ENCODE measurements at places on chromosomes 7 and 10.

DNA sequence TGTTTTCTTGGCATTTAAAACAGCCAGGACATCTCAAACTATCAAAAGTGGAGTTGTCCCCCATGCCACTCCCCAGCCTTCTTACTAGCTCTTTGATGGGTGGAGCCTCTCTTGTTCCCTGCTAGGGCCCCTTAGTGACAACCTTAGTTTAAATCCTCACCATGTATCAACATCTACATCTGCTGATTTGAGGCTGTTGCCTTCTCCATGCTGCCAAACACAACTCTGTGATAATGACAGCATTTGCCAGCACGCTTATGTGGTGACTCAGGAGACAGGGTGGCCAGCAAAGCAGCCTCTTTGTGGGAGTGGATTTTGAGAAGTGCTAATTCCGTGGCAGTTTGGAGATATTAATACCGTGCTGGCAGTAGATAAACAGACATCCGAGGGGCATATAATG, 145.4 kb downstream of the LRRC4 start:
- DNase-seq = no peak

DNA sequence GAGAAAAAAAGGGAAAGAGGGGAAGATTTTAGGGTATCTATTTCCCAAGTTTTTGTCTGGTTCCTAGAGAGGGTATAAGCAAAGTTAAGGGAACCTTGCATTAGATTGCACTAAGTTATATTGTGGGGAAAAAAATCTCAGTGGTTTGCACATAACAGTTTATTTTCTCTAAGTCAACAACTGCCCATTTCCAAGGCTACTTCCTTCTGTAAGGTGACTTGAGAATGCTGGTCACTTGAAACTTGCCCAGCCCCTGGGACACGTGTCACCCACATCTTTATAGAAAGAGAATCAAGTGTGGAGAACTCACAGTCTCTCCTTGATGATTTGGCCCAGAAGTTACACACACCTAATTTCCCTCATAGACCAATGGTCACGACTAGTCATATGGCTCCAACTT, 488.6 kb upstream of the PODXL start:
- DNase-seq = no peak

DNA sequence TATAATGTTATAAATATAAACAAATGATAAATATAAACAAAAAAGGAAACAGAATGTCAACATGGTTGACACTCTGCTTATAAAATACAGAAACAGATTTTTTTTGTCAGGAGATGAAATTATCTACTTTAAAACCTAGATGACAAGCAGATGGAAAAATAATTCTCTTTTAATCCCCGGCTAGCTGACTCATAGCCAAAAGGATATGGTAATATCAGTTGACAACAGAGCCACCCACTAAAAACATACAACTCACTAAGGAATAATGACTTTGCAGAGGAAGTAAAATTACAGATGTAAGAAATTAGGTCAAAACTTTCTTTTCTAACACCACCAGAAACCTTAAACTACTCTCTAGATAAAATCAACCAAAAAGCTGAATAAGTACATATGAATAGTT, 131.1 kb upstream of the ABCB5 start:
- DNase-seq = no peak

GRCh38 chr10:100751211-100751933, 6.0 kb downstream of the PAX2 start:
- DNase-seq = no peak

- DNase-seq = no peak
Observed at GRCh38 chr10:543862-544822, 145.3 kb downstream of the DIP2C start.

DNA sequence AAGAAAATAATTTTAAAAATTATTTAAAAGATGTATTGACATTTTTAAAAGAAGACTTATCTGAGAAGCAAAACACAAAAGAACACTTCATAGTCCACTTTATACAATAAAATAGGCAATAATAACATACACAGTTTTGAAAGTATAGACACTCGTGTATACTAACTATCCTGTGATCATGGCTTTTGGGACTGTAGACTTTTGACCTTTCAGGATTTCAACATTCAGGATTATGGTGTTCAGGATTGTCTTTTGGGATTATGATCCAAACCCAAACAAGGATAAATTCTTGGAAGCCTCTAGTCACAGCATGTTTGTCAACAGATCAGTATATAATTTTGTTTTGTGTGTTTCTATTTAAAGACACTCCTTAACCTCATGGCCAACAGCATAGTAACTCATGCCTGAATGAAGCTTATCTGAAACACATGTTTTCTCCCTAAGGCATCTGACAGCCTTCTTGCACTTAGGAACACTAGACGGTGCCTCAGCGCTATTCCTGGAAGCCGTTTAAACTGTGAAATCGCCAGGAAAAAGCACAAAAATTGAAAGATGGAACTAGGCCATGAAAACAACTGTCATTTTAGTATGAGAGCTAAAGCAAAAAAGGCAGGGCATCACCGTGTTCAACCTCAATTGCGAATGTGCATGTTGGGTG, 29.9 kb downstream of the GSAP start:
- no peak for DNase-seq

GRCh38 chr10:49277973-49278372, 21.0 kb upstream of the C10orf71 start:
- DNase-seq = no peak

GRCh38 chr10:11687779-11688447, 54.3 kb upstream of the ECHDC3 start:
- DNase-seq = peak; percentile 78

- DNase-seq = no peak
Observed at GRCh38 chr10:13909516-13910258, 322.9 kb downstream of the PRPF18 start.

GRCh38 chr10:117462816-117463544, 79.6 kb upstream of the EMX2 start:
- DNase-seq = no peak

- peak; percentile 52 for DNase-seq
Observed at GRCh38 chr10:73159038-73159648, 8.7 kb downstream of the ECD start.

DNA sequence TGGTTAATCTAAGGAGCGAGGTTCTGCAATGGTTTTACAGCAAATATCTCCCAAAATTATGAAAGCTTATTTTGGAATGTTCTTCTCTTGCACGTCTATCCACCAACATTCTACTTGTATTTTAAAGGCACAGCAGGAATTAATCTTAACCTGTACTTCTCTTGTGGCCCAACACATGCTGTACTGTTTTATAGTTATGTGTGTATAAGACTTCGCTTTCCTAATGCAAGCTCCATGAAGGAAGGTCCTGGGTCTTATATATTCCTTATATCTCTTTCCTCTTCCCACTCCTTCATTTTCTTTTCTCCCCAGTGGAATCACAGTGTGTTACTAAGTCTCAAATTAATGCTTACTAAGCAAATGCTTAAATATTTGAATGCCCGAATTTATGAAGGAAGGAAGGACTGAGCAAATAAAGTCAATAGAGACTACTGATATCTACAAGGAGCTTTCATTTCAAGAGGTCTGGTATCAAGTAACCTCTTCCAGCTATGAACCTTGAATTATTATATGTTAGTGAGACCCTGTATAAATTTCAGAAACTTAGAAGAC, 14.0 kb downstream of the TMEM26 start:
- no peak for DNase-seq

DNA sequence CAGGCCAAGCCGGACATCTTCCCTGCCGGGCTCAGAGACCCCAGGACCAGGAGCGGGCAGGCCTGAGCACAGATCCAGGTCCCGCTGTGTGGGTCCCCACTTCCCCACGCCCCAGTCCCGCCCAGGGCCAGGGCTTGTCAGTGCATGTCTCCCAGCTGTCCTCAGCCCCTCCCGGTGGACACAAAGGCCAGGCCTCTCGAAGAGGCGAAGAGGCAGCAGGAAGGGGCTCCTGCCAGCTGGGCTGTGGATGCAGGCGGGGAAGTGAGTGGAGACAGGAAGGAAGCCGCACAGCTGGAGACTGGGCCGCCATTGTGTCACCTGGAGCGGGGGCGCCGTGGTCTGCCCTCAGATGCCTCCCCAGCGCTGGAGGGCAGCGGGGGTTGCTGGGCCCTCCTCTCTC, 4.8 kb downstream of the GRIFIN start:
- peak; percentile 69 for DNase-seq

DNA sequence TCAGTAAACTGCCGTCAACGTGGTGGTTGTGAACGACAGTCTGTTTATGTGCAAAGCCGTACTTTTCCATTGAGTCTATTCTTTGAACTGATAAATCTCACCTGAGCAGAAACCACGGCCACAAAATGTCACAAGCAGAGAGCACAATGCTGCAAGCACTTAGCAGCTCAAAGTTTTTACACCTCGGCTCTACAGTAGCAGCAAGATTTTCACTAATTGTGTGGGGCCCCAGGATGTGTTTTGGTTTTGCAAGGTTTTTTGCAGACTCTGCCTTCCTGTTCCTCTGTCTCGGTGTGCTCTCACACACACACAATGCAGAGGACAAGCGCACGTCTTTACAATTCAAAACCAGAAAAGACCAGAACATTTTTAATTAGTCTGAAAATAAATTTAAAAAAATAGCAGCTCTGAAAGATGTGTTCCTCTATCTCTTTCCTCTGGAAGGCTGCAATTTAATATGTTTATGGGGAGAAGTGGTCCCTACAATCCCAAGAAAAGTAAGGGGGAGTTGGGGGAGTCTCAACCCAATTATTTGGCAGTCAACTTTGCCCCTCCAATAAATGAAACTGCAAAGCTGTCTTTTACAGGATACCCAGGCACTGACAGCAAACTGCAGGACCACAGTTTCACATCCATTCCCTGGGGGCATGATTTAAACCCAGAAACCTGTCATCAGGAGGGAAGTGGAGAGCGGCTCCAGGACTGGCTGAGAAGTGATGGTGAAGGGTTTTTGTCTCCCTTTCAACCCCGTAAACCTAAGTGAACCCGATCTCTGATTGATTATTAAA, 73.8 kb upstream of the SFMBT2 start:
- no peak for DNase-seq

GRCh38 chr10:62681211-62681940, 123.1 kb upstream of the ADO start:
- no peak for DNase-seq

DNA sequence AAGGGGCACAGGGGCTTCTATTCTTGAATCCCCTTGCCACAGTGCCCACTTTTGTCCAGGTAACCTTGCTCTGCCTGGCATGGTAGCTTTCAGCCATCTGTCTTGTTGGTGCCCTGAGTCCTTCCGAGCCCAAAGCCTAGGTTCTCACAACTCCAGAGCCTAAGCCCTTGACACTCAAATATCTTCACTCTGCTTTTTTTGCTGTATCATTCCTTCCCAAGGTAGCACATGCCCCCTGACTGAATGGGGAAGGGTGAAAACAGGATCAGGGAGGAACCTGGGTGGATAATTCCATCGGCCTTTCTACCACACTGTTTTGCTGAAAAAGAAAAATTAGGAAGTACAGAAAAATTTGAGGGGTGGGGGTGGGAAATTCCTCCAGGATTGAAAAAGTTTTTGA, 37.6 kb downstream of the LDB3 start:
- DNase-seq = no peak

DNA sequence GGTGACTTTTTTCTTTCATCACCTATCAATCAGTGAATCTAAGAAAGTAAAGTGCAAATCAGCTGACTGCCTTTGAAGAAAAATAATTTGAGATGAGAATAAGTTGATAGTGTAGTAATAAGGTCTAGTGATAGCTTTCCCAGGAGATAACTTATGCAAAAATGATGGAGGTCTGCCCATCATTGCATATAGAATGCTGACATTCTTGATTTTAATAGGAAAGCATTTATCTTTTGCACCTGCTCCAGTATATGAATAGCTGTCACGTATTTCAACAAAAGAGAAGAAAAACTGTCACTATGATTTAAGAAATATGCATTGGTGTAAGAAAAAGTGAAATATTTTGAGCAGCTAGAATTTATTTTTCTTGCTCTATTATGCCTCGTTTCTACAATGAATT, 46.8 kb downstream of the PTTG1IP2 start:
- no peak for DNase-seq

DNA sequence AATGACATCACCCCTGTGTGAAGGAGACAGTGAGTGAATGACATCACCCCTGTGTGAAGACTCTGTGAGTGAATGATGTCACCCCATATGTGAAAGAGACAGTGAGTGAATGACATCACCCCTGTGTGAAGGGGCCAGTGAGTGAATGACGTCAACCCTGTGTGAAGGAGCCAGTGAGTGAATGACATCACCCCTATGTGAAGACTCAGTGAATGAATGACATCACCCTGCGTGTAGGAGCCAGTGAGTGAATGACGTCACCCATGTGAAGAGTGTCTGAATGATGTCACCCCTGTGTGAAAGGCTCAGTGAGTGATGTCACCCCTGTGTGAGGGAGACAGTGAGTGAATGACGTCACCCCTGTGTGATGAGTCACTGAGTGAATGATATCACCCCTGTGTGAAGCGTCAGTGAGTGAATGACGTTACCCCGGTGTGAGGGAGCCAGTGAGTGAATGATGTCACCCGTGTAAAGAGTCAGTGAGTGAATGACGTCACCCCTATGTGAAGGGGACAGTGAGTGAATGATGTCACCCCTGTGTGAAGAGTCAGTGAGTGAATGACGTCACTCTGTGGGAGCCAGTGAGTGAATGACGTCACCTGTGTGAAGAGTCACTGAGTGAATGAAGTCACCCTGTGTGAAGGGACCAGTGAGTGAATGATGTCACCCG, 478.1 kb downstream of the PTPRN2 start:
- no peak for DNase-seq

- no peak for DNase-seq
Observed at GRCh38 chr10:77888356-77888703, 38.2 kb downstream of the DLG5 start.

DNA sequence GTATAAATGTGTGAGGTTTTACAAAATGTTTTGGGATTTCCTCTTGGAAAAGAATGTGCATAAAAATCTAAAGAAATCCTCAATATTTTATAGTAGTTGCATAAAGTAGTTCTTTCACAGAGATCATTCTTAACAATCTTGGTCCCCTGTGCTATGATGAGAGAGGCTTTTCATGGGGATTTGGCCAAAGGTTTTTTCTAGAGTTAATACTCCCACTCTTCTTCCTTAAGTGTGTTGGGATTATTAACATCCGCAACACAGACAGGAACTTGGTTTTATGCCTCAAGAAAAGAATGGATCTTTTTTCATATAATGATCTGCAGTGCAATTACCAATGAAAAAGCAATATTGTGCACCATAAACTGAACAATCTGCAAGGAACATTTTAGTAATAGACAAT, 71.5 kb downstream of the AGMO start:
- no peak for DNase-seq

DNA sequence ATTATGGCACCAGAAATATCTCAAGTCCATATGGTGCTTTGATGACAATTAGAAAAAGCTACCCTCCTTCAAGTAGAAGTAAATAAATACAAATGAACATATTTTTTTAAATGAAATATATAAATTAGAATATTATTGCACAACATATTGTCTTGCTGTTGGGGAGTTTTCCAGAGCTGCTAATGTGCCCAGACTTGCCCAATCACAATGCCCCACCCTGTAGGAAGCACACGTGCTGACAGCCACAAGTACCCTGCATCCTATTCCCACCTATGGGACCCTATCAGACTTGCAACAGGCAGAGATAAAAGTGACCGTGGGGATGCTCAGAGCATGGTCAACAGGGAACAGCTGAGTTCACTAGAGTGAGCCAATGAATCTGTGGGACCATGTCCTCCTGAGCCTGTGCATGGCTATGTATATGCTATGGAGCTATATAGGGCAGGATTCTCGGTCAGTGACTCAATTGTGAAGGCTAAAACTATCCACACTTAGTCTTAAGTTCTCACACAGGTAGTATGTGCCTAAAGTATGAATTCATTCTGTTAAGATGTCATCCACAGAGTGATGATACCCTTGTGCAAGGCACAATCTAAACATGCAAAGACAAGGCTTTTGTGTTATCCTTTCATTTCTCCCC, 336.0 kb downstream of the HGF start:
- no peak for DNase-seq
